ENCODE measurements at places on chromosomes 4 and X.

DNA sequence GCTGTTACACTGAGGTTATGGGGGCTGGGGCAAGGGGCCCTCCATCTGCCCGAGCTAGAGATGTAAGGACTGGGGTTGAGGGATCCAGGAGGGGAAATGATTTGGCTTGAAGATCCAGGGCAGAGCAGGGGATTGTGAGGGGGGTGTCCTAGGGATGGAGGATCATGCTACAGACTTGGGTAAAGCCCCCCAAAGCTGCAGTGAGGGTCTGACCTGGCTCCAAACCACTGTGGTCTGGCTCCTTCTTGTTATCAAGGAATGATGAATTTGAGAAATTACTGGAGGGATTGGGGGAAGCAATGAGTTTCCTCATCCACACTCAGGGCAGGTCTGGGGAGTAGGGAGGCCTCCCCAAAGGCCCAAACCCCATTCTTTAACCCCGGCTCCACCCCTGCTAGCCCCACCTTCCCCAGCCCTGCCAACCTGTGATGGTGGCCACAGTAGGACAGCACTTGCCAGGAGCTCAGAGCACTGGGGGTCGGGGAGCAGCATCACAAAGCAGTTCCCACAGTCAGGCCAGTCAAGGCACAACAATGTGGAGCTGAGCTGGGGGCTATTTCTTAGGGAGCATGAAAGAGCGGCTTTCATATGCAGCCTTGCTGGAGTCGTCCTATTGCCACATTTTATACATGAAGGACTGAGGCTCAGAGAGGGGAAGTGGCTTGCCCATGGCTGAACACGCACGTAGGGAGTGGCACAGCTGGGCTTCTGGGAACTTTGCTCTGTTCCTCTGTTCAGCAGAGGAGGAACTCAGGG lies 165.5 kb downstream of the EFNB1 start:
- no peak for DNase-seq

GRCh38 chr4:94359838-94360237 lies 17.2 kb upstream of the HPGDS start:
- DNase-seq: no peak

GRCh38 chr4:19776929-19777328 lies 474.8 kb upstream of the SLIT2 start:
- DNase-seq: no peak

GRCh38 chrX:20265221-20265725 lies 1.4 kb downstream of the RPS6KA3 start:
- DNase-seq: peak; percentile 16

DNA sequence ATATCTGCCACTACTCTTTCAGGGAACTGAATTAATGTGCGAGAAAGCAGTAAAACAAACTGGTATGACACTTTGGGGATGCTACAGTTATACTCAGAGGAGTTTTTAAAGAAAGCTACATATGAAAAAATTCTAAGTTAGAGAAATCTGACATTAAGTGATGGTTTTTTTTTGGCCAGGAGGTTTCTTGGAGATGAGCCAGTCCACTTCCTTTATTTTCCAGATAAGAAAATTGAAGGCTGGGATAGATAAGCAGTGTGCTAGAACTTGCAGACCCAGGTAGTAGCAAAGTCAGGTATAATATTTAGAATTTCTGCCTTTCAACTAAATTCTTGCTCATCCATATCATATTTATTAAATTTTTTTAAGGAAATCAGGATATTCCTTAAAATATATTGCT lies 106.8 kb downstream of the FAT4 start:
- DNase-seq: no peak

Data from endothelial cell (in vitro differentiated cells).